Stimulated activated CD4-positive, alpha-beta T cell treated with anti-CD3 and anti-CD28 coated beads, Interleukin-4, amount 100 ng/mL, for 1 hour (primary cell): ENCODE measurements at places on chromosomes 4 and X.

DNA sequence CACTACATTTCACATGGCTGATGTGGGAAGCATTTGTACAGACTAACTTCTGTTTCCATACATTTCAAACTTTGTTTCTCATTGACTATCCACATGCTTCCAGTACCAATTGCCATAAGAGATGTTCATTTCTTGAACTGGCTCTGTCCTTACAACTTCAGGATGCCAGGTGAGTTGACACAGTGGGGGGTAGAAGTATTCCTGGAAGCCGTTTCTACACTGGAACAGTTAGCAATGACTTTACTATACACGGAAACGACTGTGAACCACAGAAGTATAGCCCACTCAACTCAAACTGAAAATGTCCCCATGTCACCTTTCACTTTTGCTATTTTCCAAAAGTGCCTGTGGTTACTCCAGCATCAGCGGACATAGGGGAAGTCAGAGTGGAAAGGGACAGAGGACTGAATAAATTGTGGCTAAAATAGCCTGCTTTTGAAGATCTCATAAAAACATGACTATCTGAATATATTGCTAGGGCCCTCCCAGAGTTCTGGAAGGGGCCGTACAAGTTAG is 38.0 kb upstream of the DSPP start:
- DNase-seq = no peak

GRCh38 chr4:98539299-98539698 is 119.1 kb downstream of the TSPAN5 start:
- no peak for DNase-seq

GRCh38 chr4:183971929-183972490 is 66.9 kb downstream of the STOX2 start:
- DNase-seq = no peak

GRCh38 chr4:32189130-32189529 is 1469.0 kb downstream of the PCDH7 start:
- no peak for DNase-seq

DNA sequence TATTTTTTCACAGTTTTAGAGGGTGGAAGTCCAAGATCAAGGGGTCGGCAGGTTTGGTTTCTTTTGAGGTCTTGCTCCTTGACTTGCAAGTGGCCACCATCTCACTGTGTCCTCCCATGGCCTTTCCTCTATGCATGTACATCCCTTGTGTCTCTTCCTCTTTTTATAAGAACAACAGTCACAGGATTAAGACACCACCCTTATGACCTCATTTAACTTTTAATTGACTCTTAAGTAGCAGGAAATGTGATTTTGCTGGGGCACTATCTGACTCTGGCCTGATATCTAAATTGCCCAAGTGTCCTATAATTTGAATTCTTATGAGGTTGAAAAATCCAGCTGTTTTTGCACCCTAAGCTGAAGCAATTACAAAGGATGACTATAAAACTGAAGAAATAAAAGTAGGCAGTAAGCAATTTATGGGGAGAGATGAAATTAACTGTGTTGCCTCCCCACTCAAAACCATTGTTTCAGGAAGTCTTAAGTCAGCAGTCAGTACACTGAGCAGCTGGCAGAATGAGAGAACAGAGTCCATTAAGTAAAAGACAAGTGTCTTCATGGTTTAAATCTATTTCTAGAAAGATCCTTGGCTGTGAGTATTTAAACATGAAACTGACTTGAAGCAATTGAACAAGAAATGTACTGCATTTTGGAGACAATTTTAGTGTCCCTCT is 601.3 kb downstream of the SPRY1 start:
- no peak for DNase-seq

GRCh38 chrX:66000628-66001272 is 39.1 kb downstream of the VSIG4 start:
- DNase-seq = no peak

DNA sequence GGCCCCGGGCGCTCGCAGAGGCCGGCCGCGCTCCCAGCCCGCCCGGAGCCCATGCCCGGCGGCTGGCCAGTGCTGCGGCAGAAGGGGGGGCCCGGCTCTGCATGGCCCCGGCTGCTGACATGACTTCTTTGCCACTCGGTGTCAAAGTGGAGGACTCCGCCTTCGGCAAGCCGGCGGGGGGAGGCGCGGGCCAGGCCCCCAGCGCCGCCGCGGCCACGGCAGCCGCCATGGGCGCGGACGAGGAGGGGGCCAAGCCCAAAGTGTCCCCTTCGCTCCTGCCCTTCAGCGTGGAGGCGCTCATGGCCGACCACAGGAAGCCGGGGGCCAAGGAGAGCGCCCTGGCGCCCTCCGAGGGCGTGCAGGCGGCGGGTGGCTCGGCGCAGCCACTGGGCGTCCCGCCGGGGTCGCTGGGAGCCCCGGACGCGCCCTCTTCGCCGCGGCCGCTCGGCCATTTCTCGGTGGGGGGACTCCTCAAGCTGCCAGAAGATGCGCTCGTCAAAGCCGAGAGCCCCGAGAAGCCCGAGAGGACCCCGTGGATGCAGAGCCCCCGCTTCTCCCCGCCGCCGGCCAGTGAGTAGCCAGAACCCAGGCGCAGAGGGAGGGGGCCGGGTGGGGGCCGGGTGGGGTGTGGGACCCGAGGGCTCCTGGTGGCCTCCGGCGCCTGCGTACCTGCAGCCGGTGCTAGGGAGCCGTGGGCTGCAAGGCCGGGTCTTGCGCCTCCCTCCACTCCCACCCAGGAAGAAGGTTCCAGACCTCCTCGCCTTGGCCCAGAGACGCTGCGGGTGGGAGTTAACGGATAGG is 534 bp downstream of the MSX1 start:
- DNase-seq = no peak

DNA sequence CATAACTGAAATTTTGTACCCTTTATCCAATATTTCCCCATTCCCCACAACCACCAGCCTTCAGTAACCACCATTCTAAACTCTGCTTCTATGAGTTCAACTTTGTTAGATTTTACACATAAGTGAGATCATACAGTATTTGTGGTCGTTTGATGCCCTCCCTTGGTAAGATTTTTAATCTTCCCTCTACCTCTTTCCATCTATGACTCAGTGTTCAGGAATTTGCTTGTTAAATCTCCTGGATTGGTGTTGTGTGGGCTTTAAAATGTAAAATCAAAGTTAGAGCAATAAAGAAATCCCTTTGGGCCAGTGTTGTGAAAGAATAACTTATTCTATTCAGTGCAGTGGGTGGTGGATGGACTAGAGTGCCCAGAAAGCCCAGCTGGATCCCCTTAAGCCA is 37.4 kb downstream of the SLC16A2 start:
- DNase-seq = no peak

- no peak for DNase-seq
Observed at GRCh38 chr4:27013012-27013411, 152.4 kb downstream of the STIM2 start.

DNA sequence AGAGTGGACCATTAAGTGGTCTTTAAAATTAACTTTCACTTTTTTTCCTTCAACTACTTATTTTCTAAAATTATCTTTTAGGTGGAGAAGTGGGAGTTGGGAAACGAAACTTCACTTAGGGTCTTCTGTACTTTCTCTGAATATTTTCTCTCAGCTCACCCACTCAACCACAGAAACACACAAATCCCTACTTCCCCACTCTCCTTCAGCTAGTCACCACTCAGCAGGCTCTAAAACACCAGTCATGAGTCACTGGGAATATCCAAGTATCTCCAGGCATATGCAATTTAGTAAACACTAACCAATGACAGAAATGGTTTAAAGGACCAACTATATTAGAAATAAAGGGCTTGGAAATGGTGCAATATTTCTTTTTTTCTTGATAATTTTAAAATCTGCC is 153.0 kb upstream of the RPS6KA6 start:
- no peak for DNase-seq

DNA sequence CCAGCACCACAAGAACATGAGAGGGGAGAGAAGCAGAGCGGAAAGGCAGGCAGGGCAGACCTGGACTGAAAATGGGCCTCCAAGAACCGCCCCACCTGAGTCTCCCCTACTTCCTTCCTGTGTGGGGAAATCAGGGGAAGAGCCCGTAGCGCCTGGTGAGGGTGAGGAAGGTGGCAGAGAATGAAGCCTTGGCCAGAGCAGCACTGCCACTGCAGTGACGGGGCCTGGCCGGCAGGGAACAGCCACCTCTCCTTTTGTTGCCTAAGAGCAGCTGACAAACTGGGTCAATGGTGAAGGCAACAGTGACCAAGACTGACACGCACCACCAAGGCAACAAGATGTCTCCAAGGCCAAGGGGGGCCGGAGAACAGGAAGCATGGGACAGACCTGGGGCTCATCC is 58.4 kb upstream of the CBR4 start:
- DNase-seq = no peak

GRCh38 chr4:114684462-114684861 is 85.9 kb downstream of the UGT8 start:
- DNase-seq = no peak

GRCh38 chrX:134146493-134146892 is 90.5 kb upstream of the CCDC160 start:
- no peak for DNase-seq

- no peak for DNase-seq
Observed at GRCh38 chr4:57095956-57096355, 14.2 kb downstream of the IGFBP7 start.

- no peak for DNase-seq
Observed at GRCh38 chrX:138191998-138192397, 519.5 kb downstream of the FGF13 start.

DNA sequence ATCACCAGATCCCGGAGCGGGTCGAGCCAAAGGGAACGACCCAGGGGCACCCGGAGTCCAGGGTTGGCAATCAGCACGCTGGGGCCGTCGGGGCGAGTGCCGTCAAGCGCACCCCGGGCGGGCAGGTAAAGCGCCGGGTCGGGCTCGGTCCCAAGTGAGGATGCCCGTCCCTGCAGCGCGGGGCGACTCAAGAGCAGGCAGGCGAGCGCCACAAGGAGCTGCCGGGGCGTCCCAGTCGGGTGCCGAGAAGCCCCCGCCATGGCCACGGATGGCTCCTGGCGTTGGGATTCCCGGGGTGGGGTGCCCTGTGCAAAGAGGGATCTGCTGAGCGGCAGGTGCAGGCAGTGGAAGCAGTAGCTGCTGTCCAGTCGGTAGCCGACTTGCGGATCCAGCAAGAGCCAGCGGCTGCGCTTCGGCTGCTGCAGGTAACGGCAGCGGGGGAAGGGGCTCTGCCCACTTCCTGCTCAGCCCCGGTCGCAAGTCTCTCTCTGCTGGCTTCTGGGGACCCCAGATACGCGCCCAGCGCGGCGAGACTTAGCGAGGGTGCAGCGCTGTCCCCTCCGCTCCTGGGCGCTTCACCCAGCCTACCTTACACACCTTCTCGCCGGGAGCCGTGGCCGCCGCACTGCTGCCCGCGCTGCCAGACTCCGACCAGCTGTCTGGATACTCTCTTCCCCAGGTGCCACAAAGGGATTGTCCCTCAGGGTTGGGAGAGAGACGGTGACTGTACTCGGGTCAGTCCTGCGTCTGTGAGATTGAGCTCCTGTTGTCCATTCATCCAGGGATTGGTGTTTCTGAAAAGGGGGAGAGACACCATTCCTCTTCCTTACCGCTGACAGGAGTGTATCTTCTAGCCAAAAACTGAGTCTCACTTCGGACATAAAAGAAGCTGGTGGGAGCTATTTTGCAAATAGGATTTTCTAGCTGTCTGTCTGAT is at the start of gene FREM3:
Gene FREM3, minus strand, starts transcription at position 260 of the 937 bp plus-strand sequence. Its CDS starts 0 bp downstream, at position 260.
- peak; percentile 8 for DNase-seq

GRCh38 chr4:2787230-2788100 is 5.4 kb upstream of the SH3BP2 start:
- DNase-seq = peak; percentile 62

GRCh38 chr4:169098532-169098931 is 88.5 kb upstream of the CBR4 start:
- DNase-seq = no peak

GRCh38 chr4:145307763-145308430 is 127.5 kb upstream of the OTUD4 start:
- DNase-seq = no peak

GRCh38 chrX:150348365-150348764 is 14.8 kb upstream of the MAMLD1 start:
- no peak for DNase-seq

DNA sequence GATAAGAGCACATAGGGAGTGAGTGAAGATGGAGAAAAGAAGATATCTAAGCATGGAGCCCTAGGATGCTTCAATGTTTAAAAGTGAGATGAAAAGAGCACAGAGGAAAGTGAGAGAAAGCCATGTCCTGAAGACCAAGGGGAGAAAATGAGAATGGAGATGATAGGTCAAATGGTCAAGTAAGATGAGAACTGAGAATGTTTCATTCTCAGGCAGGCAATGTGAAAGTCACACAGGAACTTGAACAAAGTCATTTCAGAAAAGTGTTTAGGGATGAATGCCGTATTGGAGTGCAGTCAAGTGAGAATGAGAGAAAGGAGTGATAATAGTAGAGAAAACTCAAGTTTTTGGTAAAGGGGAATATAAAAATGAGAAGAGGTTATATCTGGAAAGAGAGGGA is 148.7 kb upstream of the PTCHD1 start:
- no peak for DNase-seq

GRCh38 chr4:86626066-86626465 is 32.0 kb downstream of the PTPN13 start:
- DNase-seq = no peak

GRCh38 chrX:33726281-33727160 is 405.6 kb downstream of the FAM47A start:
- DNase-seq = no peak

DNA sequence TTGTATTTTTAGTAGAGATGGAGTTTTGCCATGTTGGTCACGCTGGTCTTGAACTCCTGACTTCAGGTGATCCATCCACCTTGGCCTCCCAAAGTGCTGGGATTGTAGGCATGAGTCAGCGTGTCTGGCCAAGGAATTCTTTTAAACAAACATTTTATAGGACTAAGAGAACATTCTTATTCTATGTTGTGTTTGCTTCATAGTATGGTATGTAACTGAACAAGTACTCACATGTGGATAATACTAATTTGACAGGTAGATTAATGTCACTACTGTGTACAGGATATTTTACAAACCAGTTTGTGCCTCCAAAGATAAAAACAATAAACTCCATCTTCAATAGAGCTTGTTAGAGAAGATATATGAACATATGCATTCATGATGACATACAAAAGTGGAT is 1353.4 kb downstream of the PCDH7 start:
- DNase-seq = no peak

DNA sequence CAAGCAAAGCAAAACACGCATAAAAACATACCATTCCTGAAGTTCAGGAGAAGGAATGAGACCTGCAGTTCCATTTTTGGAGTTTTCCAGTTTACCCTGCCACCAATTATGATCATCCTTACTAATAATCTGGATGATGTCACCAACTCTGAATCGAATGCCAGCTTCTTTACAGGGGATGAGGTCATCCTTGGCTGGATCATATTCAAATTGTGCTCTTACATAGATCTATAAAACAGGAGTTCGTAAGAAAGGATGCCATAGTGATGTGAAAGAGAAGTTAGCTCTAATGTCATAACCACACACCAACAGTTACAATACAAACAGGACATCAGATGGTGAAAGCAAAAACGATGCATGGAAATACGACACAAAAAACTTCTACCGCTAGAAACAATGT is 106.5 kb downstream of the NYX start:
- DNase-seq = no peak
